CD4-positive, alpha-beta T cell treated with Interleukin-12 subunit alpha and Interleukin-12 subunit beta, for 1 hour (primary cell): ENCODE measurements at places on chromosomes 5 and 9.

- DNase-seq = no peak
These were observed 152.4 kb upstream of the CCDC152 start for GRCh38 chr5:42604171-42604711.

- DNase-seq = no peak
These were observed 200.1 kb downstream of the EPB41L4A start for GRCh38 chr5:112219000-112219399.

- DNase-seq = no peak
These were observed 1.4 kb downstream of the SRA1 start for GRCh38 chr5:140555747-140556312.

DNA sequence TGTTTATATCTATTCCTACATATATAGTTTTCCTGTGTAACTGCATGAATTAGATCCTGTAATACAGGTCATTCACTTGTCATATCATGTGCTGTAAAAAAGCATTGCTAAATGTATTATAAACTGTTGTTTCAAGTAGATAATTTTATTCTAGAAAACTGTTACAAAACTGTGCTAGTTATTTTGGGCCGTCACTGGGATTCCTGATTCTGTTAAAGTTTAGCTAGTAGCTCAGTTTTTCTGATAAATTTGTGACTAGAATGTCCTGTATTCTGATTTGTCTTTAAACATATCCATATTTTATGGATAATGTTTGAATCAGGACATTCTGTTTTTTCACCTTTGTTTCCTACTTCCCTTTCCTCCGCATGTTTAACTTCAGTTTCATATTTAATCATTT, 5.4 kb downstream of the SLF1 start:
- no peak for DNase-seq

DNA sequence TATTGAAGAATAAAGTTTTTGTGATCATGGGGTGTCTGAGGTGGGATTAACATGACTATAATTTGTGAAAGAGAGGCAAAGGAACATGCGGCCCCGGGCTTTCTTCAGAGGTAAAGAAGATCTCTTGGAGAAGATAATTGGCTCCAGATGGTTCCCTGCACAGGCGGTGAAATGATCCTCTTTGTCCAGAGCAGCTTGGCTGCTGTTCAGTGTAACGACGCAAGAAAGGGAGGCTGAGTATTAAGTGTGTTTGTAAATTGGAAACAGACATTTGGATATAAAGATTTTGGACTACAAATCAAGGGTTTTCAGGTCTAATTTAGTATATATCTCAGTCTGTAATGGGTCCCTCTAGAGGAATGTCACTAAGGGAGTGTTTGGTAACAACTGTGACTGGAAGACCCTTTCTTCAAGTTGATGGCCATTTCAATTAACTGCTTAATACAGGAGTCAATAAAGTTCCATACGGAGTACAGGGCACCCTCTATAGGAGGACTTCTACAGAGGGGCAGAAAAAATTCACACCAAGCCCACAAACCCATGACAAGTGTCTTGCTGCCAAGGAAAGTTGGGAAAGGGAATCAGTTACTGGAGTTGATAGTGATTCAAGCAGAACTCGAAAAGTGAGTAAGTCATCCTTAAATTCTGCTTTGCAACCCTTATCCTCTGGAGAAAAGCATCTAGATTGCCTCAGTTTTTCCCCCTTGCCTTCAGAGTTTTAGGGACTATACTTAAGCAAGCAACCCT, 4.1 kb downstream of the EQTN start:
- DNase-seq = no peak

GRCh38 chr5:163459462-163459818, 462 bp downstream of the NUDCD2 start:
- DNase-seq = peak; percentile 20

DNA sequence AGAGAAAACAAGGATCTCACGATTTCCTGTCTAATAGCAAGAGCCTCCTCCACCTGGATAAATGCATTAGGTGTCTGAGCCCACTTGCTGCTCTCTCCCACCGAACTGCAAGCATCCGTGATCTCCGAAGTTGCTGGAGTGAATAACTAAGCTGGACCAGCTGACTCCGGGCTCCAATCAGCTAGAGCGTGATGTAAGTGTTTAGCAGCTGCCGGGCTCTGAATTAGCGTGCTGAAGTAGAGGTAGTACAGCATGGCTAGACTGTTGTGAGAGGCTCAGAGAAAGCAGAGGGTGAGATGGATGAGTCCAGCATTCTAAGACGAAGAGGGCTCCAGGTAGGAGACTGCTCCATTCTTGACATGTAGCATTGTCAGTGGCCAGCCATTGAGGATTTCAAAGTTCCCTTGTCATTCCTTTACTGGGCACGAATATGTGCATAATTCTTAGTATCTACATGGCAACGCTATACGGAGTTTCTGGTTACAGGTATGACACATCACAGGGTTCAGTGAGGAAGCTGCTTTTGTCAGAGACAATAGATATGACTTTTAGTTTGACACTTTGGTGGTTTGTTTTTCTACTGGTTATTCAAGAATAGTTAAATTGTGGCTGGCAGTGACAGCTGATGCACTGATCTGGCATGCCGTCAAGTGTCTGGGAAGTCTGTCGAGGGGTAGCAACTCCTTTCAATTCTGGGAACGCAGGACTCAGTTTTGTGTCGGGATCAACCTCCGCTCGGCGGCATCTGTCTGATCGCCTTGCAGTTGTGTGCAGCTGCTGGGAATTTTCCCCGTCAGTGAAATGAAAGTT, 232.6 kb downstream of the MAST4 start:
- DNase-seq = peak; percentile 57

- DNase-seq = no peak
These were observed 22.6 kb downstream of the DUSP1 start for GRCh38 chr5:172748341-172748843.

DNA sequence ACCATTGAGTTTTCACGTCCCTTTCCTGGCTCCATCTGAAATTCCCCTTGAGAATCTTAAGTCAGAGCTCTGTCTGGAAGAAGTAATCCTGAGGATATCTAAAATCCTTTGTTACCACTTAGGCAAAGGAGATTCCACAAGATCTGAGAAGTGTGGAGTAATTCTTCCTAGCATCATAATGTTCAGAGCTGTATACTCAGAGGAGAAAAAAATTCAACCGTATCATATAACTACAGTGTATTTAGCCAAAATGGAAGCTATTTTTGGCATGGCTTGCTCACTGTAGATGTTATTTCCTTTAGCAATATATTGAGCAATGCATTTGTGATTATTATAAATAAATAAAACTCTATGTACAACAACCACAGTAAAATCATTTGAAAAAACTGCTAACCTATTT, 1858.4 kb downstream of the EFNA5 start:
- no peak for DNase-seq

DNA sequence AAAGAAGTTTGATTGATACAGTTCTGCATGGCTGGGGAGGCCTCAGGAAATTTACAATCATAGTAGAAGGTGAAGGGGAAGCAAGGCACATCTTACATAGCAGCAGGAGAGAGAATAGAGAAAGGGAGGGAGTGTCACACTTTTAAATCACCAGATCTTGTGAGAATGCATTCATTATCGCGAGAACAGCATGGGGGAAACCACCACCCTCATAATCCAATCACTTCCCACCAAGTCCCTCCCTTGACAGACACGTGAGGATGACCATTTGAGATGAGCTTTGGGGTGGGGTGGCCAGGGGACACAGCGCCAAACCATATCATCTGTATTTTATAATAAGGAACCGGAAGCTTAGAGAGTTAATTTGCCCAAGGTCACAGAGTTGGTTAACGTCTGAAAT, 13.7 kb upstream of the FOCAD start:
- DNase-seq = no peak

DNA sequence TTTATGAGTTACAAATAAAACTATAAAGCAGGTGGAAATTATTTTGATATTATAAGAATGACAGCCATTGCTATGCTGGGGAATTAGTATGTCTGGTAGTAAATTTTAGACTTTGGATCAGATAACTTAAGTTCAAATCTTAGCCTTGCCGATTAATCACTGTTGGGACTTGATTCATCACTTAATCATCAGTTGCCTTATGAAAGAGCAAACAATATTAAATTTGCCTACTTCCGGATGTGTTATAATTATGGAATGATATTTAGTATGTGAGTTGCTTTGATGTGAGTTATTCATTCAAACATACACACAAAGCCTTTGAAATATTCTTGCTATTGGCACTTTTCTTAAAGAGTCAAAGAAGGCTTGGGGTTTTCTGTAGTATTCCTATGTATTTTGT, 717.7 kb downstream of the BRINP1 start:
- DNase-seq = no peak

GRCh38 chr5:156783092-156783491, 67.0 kb upstream of the PPP1R2B start:
- DNase-seq = no peak

- DNase-seq = no peak
These were observed 3.0 kb upstream of the C1QTNF3 start for GRCh38 chr5:34045996-34046395.

DNA sequence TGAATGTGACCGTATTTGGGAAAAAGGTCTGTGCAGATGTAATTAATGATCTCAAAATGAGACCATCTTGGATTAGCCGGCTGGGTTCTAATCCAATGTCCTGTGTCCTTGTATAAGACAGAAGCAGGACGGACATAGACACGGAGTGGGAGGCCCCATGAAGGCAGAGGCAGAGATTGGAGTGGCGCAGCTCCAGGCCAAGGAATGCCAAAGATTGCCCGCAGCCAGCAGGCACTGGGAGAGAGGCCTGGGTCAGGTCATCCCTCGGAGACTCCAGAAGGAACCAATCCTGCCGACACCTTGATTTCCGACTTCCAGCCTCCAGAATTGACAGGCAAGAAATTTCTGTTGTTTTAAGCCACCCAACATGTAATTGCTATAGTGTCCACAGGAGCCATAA, 13.0 kb upstream of the GFI1B start:
- no peak for DNase-seq

GRCh38 chr5:1538741-1539392, 15.1 kb upstream of the LPCAT1 start:
- DNase-seq = no peak

DNA sequence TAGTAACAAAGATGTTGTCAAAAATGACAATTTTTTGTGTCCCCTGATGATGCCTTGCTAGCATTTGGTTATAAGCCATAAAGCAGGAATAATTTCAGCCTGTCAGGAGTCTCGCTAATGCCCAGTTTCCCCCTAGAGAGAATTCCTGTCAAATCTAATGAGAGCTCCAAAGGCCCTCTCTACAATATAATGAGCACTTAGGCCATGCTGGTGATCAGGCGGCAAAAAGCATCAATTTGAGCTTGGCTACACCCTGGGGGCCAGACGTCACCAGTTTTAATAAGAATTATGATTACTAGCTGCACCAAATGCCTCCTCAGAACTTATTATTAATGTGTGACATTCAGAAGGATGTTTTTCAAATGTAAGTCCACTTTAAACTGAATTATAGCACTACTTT, 6.1 kb downstream of the TLE1 start:
- DNase-seq = no peak

DNA sequence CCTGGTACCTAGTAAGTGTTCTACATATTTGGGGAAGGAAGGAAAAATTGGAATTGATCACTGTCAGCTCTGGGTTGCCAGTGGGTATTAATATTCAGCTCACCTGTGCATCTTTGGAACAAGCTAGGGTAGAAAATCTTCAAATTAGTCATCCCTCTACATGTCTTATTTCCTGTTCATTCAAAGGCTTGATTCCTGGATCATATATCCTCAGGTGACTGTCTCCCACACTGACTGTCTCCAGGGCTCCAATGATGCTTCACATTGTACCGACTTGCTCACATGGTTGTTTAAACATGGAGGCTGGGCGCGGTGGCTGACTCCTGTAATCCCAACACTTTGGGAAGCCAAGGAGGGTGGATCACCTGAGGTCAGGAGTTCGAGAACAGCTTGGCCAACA, 11.6 kb upstream of the SUSD1 start:
- DNase-seq = no peak

DNA sequence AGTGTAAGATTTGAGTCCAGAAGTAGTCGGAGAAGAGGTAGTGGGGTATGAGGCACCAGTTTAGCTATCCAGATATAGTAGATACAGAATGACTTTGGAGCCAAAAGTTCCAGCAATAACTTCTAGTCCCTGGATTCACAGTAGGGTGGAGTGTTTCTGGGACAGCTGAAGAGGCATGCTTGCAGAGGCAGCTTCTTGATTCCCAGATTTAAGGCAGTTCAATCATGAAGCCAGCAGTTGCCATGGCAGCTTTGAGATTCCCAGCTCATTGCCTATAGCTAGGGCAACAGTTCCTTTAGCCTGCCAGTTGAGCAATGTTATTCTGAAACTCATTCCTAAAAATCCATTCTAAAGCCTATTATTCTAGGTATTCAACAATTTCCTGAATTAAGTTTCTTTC, 79.2 kb downstream of the LIX1 start:
- no peak for DNase-seq

DNA sequence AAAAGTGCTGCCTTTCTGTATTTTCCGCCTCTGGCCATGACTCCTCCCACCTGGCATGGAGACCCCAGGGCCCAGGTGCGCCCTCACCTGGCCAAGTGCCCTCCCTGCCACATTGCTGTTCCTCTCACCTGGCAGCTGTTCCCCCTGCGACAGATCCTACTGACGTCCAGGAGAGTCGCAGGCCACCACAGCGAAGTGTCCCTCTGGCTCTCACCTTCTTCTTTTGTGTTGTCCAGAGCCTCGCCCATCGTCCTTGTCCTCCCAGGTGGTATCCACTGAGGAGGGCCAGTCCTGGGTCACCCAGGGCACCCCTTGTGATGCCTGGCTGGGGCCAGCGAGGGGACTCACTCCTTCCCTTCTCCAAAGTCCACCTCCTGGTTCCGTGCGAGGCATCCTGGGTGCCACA, 2.6 kb downstream of the NKD2 start:
- peak; percentile 34 for DNase-seq

DNA sequence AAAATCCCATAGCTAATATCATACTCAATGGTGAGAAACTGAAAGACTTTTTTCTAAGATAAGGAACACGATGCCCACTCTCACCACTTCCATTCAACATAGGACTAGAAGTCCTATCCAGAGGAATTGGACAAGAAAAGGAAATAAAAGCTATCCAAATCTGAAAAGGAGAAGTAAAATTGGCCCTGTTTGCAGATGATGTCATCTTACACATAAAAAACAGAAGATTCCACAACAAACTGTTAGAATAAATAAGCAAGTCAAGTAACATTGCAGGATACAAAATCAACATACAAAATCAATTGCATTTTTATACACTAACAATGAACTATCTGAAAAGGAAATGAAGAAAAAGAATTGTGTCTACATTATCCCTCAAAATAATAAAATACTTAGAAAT, 308.0 kb downstream of the MCTP1 start:
- no peak for DNase-seq

GRCh38 chr5:6454628-6455053, 6.0 kb downstream of the UBE2QL1 start:
- DNase-seq = no peak

DNA sequence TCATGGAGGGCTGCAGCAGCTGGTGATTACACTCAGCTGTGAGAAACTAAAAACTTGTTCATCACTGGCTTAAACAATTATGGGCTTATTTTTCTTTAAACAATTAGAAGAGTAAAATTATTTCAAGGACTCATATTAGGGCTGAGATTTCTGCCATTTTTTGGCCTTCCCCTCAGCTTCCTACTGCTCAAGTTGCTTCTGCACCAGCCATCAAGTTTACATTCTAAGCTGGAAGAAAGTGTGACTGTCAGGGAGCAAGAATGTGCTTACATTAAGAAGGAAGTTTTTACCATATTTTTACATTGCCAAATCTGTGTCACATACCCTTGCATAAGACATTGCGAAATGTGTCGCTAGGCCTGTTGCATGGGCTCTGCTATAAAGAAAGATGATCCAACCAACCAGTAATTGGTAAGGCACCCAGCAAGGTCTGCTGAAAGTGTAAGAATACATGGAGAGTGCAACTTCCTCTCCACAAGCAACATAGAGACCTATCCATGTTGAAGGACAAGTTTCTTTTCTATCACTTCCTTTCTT, 260.3 kb upstream of the CDH10 start:
- DNase-seq = no peak
